ENCODE measurements at places on chromosomes 11 and 22. TPM values are rescaled to one million over a fixed set of nuclear protein-coding genes. Genes with fewer than 3 reads are reported as not detected.

GRCh38 chr11:64735725-64736259, 8.2 kb downstream of the RASGRP2 start:
- no peak for DNase-seq

PNPLA5 gene
- not detected for total RNA-seq

DNA sequence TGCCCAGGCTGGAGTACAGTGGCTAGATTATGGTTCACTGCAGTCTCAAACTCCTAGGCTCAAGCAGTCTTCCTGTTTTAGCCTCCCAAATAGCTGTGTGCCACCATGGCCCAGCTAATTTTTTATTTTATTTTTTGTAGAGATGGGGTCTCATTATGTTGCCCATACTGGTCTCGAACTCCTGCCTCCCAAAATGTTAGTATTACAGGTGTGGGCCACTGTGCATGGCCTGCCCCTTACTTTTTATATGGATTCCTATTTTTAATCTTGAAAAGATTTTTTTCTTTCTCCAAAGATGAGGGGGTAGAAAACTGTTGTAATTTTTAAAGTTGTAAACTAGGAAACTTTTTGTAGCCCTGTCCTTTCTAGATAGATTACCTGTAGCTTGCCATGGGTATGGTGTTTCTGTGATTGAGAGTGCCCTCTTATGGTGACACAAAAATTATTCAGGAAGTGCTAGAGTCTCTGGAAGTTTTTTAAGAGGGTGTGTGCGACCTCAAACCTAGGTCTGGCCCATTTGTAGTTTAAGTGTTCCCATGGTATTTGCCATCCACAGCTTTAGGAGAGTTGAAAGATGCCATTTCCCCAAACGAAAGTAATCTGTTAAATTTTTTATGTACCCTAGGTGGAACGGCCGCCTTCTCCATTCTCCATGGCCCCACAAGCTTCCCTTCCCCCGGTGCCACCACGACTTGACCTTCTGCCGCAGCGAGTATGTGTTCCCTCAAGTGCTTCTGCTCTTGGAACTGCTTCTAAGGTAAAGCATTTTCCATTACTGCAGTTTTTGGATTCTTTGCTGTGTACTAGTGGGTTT, 32.4 kb downstream of the MCAM start:
- DNase-seq: no peak

GRCh38 chr11:129972611-129973010, 30.0 kb downstream of the PRDM10 start:
- DNase-seq: no peak

C11orf42 gene
- not detected for total RNA-seq

DNA sequence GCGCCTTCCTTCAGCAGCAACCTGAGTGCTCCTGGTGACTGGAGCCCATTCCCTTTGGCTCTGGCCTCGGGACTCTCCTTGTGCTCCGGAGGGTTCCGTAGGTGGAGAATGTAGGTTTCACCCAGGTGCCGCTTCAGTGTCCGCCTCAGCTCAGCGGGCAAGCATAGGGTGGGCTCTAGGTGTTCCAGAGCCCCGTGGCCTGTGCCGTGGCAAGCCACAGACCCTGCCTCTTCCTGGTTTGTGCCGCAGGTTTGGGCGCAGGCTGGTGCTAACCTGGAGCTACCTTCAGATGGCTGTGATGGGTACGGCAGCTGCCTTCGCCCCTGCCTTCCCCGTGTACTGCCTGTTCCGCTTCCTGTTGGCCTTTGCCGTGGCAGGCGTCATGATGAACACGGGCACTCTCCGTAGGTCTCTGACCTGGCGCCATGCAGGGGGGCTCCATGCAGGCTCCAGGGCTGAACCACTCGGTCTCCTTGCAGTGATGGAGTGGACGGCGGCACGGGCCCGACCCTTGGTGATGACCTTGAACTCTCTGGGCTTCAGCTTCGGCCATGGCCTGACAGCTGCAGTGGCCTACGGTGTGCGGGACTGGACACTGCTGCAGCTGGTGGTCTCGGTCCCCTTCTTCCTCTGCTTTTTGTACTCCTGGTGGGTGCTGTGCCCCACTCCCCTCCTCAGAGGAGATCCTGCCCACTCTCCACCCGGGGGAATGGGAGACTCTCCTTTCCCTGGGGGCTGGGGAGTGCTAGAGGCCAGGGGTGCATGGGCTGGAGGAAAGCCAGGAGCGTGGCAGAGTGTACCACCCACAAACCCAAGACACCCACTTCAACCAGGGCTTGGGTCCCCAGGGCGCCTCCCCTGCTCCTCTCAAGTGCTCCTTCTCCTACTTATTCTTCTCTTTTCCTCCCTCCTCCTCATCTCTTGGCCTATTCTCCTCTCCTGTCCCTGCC, 2.4 kb downstream of the SLC22A12 start:
- no peak for DNase-seq

DNA sequence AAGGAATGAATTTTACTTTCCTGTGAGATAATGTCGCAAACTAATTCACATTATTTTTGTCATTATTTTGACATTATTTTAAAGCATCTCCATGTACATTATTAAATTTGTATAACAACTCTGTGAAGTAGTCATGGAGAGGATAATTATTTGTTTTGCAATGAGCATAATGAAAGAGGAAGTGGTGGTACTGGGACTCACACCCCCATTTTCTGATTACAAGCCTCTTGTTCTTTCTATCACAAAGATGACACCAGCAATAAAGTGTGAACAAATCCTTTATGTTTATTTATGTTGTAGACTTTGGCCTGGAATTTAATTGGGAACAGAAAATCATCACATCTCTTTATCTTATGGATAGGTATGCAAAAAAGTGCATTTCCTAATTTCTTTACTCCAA, 522.6 kb downstream of the TMEM135 start:
- DNase-seq: no peak

- no peak for DNase-seq
These were observed 46.7 kb upstream of the INCENP start for GRCh38 chr11:62077132-62077531.
